Pancreas (tissue), 10 donors: ENCODE measurements at places on chromosomes 12 and 14. TPM values are rescaled to one million over a fixed set of nuclear protein-coding genes. Genes with fewer than 3 reads are reported as not detected.

- DNase-seq: no peak
These were observed 34.9 kb downstream of the TRMT5 start for GRCh38 chr14:60945984-60946383.

GRCh38 chr12:127485528-127485927 is 781.4 kb upstream of the TMEM132C start:
- DNase-seq: no peak

GRCh38 chr14:67879026-67879425 is 59.4 kb downstream of the RAD51B start:
- DNase-seq: no peak

Gene NCKAP5L
- 4.7 TPM for total RNA-seq

Gene RD3L
- not detected for total RNA-seq

DNA sequence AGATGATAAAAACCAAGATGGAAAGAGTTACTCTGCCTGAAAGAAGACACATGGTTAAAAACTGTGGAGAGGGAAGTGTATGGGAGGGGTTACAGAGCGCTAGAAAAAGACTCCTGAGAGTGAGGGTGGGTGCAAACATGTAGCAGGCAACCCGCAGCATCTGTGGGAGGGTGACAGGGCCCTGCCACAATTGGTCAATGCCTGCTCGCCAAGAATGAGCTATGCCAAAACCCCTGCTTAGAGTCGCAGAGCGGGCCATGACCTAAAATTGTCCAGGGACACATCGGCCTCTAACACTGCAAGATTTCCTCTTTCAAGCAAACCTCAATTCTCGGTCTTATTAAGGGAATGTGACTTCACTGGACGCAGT is 700 bp downstream of the PRKAG1 start:
- no peak for DNase-seq

DNA sequence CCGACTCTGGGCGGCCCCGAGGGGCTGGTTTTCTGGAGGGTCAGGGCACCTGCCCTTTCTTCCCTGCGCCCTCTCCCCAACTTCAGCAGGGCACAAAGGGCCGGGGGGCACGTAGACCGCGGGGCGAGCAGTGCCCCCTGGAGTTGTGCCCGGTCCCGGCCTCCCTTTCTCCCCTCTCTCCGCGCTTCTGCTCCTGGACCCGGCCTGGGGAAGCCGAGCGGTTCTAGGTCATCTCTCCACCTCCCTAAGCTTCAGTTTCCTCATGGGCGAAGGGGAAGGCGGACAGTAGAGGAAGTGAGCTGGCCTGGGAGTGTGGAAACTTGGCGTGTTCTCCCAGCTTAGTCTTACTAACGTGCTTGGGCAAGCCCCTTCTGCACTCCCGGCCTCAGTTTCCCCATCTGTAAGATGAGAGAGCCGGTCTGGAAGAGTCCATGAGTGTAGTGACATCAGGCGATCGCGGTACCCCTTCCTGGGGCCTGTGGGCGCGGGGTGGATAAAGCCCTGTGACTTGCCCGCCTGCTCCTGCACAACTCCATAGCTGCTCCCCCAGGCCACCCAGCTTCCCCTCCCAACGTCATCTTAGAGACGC is 158.6 kb upstream of the PARP11 start:
- DNase-seq: peak; percentile 79

GRCh38 chr14:70828188-70828587 is 18.9 kb upstream of the MAP3K9 start:
- DNase-seq: no peak

- peak; percentile 82 for DNase-seq
These were observed 502 bp downstream of the KIF26A start for GRCh38 chr14:104138718-104139459.
